ENCODE measurements at places on chromosomes 13 and 19.

GRCh38 chr19:36850559-36851442 is at the start of gene ZNF345:
TSS of gene ZNF345 (plus strand) at chr19:36850876. CDS start at chr19:36876831, 25,955 bp downstream.
- peak; percentile 86 for DNase-seq

DNA sequence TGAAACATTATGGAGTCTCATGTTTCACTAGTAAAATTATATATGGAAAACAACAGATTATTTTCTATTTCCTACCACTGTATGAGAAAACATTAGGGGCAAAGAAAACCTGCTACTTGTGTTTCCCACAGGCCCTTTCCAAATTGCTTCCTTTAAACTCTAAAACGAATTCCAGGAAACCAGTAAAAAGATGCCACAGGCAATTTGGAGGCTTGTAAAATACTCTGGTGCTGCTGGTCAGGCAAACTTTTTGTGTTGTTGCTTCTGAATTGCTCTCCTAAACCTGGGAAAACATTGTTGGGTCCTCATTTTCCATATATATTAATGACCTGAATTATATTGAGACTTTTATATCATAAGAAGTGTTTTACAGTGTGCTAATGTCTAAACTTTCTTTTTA is 141.5 kb downstream of the TDRD3 start:
- DNase-seq, result no peak

GRCh38 chr19:37007587-37008220 is 70.5 kb upstream of the ZNF420 start:
- DNase-seq, result peak; percentile 29

DNA sequence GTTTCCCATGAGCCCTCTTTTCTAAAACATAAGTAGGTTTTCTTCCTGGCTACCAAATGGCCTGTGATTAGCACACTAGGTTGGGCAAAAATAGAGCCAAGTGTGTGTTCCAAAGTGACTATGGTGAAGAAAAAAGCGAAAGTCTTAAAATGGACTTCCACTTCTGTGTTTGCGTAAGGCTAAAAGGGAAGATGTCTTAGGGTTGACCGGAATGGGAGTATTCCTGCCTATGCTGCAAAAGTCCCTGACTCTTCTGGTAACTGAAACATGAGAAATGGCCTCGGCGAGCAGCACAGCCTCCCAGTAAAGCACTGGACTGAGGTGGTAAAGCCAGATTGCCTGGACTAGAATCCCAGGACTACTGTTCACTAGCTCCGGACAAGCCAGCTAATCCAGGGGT is 2.4 kb upstream of the FPR1 start:
- no peak for DNase-seq

GRCh38 chr13:33270895-33271538 is 14.5 kb downstream of the STARD13 start:
- no peak for DNase-seq

GRCh38 chr19:3135961-3136683 is at the start of gene GNA15:
TSS of gene GNA15 (plus strand) at chr19:3136033. CDS start at chr19:3136451, 418 bp downstream.
- DNase-seq, result peak; percentile 46

DNA sequence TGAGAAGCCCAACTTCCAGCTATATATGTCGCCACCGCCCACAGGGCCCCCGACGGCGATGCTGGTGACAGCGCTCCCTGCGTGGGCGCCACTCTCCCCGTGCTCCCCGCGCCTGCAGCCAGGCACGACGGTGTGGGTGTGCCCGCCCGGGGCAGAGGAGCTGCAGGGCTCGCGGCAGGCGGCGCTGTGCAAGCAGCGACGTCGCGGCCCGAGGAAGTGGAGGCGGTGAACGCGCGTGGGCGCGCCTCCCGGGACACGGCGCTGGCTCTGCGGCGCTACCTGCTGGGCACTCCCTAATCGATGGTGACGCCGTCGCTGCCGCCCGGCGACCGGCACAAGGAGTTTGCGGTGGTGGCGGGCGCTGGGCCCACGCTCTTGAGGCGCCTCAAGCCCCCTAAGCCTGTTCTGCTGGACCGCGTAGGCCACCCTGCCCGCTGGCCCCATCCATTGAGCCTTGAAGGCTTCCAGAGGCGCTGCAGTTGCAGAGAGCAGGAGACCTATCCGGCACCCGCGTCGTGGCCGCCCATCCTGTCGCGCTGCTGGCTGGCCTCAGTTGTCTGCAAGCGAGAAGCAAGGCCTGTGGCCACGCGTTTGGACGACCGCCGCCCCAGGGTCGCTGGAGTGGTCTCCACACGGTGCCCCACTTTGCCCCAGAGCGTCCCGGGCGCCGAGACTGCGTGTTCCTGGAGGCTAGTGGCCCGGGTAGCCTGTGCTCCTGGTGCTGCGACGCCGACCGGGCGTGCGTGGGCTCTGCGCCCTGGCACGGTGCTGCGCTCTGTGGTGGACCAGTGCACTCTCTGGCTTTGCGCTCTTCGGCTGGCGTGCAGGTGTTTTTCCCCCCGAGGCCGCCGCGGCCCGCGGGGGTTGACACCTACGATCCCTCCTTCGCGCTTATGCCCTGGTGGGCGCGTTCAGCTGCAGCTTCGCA is 23.1 kb downstream of the LRFN3 start:
- DNase-seq, result peak; percentile 85

GRCh38 chr13:20230913-20231838 is 943 bp downstream of the GJB6 start:
- DNase-seq, result no peak

DNA sequence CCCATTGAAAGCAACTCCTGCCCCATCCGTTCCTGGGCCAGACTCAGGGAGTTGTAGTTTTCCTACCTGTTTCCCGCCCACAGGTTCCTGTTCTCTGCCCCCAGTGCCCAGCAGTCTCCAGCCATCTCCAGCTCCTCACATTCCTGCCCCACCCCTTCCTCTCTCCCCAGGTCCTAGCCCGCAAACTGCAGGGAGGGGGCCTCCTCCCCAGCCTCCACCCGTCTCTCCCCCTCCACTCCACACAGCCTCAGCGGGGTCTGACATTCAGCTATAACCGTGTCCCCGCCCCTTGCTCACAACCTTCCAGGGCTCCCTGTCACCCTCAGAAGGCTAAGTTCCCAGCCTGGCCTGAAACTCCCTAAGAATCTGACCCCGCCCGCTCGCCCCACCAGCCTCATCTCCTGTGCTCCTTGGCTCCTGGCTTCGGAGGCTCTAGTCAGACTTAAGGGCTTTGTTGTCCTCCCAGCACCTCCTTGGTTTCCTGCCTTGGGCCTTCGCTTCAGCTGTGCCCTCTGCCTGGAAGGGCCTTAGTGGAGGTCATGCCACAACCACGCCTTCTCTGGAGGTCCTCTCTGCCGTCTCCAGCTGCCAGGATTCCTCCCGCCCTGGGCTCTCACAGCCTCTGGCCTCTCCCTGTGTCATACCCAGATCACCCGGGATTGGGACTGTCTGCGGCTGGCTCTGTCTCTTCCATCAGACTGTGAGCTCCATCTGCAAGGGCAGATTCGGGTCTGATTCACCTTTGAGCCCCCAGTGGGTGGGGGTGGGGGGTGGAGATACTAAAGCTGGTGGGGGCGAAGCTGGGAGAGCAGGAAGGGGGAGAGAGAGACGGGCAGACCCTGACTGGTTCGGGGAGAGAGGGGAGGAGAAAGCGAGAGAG is 5.1 kb upstream of the SPACA6 start:
- DNase-seq, result no peak

- no peak for DNase-seq
Observed at GRCh38 chr13:99756281-99756680, 215.3 kb downstream of the ZIC5 start.

GRCh38 chr13:20160306-20161274 is at the start of gene GJA3:
TSS of gene GJA3 (minus strand) at chr13:20161052. CDS start at chr13:20143288, 17,764 bp downstream.
- peak; percentile 29 for DNase-seq

DNA sequence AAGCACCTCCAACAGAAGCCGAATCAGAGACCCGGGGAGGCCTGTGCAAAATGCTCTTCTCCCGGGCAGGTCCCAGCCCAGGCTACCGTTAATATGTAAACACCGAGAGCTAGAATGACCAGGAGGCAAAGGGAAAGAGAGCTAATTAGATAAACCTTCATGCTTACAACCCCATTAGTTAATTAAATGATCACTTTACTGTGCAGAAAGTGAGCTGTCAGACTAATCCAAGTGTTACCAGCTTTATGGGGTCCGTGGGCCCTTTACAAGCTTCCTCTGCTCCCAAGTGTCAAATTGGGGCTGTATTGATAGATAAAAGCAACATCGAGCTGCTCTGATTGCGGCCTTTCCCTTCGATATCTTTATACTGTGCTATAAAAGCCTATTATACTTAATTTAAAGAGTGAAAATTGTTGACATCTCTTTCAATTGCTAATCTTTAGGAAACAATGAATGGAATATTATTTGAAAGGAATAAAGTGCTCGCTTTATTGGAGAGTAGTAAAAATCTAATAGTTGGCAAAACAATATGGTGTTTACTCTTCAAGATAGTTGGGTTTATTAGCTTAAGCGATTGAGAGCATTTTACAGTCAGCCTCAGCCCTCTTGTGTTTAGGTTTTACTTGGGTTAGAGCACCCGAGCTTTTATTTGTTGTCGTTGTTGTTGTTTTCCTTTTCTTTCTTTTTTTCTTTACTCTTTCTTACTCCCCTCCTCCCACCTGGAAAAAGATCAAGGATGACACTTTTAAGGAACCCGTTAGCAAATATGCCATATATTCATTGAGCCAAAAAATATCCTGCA is 189.3 kb upstream of the GPR12 start:
- DNase-seq, result no peak

- no peak for DNase-seq
Observed at GRCh38 chr19:18221815-18222725, 4.2 kb downstream of the PDE4C start.

- no peak for DNase-seq
Observed at GRCh38 chr13:28531845-28532387, 37.0 kb upstream of the FLT1 start.

DNA sequence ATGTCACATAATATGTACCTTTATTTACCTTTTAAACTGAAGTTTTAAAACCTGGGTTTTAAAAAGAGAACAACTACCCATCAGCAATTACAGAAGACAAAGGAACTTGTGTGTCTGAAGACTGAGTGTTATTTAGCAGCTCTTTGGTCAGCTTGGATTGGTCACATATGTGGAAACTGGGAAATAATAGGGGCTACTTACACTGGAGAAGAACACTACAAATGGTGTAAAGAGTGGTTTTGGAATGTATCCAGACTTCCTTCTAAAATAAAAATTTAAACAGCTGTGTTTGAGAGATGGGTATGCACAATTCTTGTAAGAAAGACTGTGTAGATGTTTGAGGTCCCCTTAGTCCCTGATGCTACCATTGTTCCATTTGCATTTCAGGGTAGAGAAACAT is 13.3 kb downstream of the TNFRSF19 start:
- DNase-seq, result no peak

DNA sequence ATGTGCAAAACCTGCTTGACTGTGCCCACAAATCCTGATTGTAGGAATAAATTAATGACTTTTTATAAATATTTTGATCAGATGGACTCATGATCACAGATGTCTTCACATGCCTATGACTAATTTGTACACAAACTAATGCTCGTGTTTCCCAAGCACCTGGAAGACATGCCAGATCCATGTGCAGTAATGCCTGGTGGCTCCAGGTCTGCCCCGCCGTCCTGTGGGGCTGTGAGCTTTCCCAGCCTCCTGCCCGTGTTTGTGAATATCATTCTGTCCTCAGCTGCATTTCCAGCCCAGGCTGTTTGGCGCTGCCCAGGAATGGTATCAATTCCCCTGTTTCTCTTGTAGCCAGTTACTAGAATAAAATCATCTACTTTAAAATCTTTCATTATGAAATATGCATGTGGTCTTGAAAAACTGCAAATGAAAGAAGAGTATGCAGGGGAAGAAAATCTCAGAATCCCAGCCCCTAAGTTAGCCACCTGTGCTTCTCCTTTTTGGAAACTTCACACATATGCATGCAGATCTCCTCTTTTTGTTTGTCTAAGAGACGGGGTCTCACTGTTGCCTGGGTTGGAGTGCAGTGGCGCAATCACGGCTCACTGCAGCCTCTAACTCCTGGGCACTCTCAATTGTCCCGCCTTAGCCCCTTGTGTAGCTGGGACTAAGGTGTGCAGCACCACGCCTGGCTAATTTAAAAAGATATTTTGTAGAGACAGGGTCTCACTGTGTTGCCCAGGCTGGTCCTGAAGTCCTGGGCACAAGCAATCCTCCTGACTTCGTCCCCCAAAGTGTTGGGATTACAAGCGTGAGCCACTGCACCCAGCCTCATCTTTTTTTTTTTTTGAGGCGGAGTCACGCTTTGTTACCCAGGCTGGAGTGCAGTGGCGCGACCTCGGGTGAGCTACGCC is 6.2 kb downstream of the RPL28 start:
- no peak for DNase-seq

DNA sequence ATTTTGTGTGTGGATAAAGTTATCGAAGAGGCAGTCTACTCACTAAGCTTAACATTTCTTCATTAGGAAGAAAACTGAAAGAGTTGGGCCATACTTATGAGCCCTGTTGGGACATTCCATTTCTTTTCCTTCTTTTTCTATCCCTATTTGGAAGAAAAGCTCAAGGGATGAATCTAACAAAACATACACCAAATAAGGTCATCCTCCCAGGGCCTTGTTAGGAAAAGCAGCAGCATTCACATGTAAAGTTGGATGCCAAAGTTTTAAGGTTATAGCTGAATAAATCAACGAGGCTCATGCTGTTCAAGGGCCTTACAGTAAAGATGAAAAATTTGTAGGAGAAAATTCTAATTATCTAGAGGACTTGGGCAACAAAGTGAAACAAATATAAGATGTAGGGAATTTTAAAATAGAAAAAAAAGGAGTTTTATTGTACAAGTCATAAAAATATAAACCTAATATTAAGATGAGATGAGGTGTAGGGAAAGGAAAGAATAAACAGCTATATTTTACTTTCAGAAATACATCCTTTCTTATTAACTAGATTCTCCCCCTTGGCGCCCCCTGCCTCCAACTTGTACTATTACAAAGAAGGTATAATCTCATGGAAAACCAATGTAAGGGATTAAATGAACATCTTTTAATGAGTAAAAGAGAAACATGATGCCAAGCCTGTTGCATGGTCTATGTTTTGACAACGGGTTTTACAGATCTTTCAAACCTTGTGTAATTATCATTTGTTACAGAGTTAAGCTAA is 160.4 kb downstream of the PCDH20 start:
- DNase-seq, result no peak
